ENCODE measurements at places on chromosomes 4 and X.

GRCh38 chr4:3442959-3443749, 1.4 kb downstream of the HGFAC start:
- DNase-seq = peak; percentile 95

DNA sequence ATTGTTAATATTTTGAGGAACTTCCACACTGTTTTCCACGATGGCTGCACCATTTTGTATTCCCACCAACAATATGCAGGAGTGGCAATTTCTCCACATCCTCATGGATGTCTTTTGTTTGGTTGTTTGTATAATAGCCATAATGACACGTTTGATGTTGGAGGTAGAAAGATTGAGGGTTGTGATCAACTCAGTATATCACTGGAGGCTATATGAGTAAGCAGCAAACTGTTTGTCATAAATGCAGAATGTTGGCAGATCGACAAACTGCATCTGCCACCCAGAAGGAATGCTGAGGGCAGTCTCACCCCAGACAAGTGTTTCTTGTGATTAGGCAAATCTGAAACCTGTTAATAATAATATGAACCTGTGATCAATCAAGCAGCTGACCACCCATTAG, 243.9 kb upstream of the WDFY3 start:
- DNase-seq = no peak

- DNase-seq = no peak
Measured at GRCh38 chrX:132505116-132505515, 16.3 kb upstream of the MBNL3 start.

GRCh38 chr4:82017680-82018079, 356.1 kb downstream of the HNRNPD start:
- DNase-seq = peak; percentile 36

DNA sequence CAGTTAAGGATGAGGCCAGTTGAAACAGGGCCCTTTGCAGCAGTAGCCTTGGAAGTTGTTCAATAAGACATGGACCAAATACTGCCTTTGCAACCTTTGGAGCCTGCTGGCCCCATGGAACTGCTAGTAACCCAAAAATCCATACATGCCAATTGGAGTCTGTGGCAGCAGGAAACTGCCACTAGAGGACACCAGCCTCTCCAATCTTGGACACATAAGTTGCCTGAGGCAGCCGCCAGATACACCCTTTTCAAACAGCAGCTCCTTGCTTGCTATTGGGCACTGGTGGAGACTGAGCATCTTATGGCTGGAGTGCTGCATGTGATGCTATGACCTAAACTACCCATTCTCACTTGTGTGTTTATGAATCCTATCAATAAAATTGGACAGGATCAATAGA, 14.8 kb upstream of the LAP3 start:
- no peak for DNase-seq

DNA sequence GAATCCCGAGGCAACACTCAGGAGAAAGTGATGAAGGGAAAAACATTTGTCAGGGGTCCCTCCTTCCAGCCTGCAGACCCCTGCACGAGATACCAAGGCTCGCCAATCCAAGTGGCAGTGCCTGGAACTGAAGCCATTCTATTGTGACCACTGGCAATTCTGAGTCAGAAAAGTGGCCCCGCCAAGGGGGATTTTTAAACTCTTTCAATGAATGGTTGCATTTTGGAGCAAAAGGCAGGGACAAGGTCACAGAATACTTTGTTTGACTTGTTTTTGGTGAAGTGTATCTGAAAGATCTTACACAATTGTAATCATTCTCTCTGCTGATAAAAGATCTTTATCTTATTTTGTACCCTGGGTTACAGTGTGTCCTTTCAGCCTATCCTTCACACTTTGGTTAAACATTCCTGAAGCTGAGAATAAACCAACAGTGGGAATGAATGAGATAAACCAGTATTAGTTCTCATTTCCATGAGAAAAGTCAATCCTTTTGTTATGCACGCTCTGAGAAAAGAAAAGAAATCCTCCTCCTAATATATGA, 115.9 kb upstream of the PDLIM3 start:
- no peak for DNase-seq

GRCh38 chr4:152112190-152112589, 351.4 kb upstream of the GATB start:
- no peak for DNase-seq

DNA sequence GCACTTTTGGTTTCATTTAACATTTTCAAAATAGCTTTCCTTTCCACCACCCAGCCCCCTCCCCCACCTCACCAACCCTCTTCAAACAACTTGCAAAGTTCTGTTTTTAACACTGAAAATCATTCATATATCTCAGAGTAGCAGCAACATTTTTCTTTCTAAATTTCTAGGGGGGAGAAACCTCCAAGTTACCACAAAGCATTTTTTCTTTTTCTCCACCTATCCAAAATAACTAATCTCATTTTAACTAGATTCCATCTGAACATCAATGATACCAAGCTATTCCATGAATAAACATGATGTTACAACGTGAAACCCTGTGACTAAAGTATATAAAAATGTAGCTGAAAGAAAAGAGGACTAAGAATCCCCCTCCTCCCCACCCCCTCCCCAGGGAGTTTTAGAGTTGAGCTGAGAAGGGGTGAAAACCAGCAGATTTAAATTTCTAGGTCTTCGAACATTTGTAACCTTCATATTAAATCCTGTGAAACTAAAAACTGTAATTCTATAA, 5.2 kb downstream of the LDB2 start:
- DNase-seq = no peak

GRCh38 chr4:169627307-169627706, 6.9 kb downstream of the CLCN3 start:
- DNase-seq = no peak

- DNase-seq = no peak
Measured at GRCh38 chr4:147327322-147327721, 153.6 kb upstream of the EDNRA start.

DNA sequence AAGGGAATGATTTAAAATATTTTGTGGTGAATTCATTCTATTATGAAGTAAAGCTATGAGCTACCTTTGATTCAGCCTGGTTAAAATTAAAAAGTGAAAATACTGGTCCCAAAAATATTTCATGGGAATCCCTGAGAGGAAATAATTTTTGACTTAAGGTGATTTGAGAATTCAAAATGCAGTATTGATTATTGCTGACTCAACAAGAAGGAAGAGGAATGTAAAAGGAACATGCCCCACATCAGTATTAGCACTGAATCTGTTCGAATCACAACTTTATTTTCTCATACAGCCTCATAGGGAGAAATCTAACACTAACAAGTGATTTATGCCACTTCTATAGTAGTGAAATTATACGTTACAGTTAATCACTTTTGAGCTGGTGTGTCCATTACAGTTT, 27.7 kb downstream of the EIF2S3 start:
- DNase-seq = no peak

DNA sequence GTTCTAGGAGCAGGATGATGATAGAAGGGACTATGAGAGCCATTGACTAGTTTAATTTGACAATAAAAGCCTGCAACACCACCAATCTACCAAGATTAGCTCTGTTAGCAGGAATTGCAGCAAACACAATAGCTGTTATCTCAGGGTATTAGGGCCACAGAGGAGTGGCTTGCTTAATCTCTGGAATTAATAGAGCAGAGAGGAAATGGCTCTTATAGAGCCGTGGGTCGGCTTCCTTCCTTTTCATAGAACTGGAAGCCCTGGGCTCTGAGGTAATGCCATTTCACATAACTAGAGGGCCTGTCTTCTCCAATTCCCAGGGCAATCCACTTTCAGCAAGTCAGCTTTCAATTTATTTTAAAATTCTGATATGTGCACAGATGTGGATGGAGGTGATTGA, 83.0 kb downstream of the MAMLD1 start:
- no peak for DNase-seq

DNA sequence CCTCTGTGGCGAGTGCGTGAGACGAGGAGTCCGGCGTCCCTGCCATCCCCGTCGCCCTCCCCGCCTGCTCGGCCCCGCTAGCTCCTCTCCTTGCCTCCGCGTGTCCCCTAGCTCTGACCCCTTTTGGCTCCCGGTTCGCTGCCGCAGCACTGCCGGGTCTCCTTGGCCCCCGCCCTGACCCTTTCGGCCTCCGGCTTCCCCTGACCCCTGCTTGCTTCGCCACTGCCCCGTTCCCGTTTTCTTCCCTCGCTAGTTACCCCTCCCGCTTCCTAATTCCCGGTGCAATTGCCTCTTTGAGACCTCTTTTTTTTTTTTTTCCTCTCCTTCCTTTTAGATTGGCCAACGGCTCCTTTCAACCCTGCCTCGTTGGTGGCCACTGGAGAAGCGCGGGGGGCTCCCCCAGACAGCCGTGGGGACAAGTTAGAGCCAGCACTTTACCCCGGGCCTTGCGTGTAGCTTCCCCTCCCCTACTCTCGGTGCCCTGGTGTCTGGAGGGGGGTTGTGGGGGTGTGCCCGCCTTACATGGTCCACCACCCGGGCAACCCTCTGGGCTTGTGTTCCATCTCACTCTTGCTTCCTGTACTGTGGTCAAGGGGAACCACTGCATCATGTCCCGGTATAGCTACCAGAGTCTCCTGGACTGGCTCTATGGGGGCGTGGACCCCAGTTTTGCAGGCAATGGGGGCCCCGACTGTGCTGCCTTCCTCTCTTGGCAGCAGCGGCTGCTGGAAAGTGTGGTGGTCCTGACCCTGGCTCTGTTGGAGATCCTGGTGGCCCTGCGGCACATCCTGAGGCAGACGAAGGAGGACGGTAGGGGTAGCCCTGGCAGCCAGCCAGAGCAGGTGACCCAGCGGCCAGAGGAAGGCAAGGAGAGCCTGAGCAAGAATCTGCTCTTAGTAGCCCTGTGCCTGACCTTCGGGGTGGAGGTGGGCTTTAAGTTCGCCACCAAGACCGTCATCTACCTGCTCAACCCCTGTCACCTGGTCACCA, 548 bp downstream of the TMEM164 start:
- DNase-seq = peak; percentile 15

- DNase-seq = no peak
Measured at GRCh38 chr4:57249083-57249482, 138.9 kb upstream of the IGFBP7 start.

DNA sequence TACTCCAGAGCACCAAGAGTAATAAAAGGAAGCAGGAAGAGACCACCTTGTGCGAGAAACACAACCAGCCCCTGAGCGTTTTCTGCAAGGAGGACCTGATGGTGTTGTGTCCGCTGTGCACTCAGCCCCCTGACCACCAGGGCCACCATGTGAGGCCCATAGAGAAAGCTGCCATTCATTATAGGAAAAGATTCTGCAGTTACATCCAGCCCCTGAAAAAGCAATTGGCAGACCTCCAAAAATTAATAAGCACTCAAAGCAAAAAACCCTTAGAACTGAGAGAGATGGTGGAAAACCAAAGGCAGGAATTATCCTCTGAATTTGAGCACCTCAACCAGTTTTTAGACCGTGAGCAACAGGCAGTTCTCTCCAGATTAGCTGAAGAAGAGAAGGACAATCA, 5.7 kb downstream of the TRIM75 start:
- no peak for DNase-seq

GRCh38 chrX:102978594-102978993, 41.5 kb downstream of the RAB40AL start:
- DNase-seq = no peak

DNA sequence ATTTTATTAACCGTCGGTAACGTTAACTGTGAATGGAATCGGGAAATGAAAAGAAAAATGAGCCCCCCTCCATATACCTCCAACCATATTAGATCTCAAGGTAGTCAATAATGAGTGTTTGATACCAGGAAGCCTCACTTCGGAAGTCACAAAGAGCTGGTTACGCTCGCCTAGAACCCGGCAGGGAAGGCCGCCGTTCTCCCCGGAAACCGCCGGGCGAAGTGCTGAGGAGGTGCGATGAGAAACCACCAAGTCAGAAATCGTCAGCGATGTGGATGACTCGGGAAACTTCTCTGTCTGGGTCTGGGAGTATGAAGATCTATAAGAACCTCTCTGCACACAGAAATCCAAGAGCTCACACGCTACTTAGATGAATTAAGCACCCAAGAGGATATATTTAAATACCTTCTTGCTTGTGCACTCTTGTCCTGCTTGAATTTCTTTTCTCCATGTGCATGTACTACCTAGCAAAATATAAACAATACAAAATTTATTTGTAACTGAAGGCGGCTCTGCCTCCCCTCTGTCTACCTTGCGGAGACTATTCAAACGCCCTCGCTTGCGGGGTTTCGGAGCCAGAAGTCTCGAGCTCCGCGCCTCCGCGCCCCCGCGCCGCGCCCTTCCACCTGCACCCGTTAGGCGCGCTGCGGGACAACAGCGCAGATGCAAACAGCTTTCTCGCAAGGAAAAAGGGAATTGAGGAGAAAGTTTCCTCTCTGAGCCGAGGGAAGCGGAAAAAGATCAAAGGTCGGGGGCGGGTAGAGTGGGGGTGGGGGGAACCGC, 17.8 kb downstream of the NKX6-1 start:
- DNase-seq = no peak

DNA sequence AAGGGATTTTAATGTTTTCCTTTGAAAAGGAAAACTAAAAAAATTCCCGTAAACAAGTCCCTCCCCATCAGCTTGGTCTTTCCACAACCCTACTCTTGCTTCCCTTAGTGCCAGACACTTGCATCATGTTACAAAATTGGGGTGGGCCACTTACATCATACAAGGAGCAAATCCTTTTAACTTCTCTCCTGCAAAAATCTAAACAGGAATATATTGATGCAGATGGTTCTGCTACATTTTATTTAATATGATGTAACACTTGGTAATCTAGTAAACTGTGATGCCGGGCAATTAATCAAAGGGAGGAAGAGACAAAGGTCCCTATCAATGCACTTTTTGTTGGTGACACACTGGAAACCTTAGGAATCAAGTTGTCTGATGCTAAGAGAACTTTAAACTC, 125.3 kb downstream of the UBE2K start:
- no peak for DNase-seq

DNA sequence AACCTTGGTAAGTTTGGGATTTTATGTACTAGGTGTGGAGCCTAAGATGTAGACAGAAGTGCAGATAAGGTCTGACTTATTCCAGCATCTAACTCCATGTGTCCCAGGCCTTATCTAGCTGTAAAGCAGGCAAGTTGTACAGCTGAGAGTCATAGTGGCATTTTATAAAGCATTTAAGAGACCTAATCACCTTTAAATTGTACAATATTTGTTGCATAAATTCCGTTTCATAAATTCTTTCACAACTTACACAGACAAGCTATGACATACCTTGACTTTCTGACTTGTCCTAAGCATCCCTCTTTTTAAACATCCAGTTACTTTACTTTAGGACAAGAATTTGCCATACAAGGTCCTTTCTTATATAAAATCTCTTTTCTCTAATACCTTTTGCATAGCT, 11.0 kb downstream of the SYAP1 start:
- DNase-seq = no peak

- no peak for DNase-seq
Measured at GRCh38 chr4:184403384-184403781, 71.0 kb downstream of the IRF2 start.

DNA sequence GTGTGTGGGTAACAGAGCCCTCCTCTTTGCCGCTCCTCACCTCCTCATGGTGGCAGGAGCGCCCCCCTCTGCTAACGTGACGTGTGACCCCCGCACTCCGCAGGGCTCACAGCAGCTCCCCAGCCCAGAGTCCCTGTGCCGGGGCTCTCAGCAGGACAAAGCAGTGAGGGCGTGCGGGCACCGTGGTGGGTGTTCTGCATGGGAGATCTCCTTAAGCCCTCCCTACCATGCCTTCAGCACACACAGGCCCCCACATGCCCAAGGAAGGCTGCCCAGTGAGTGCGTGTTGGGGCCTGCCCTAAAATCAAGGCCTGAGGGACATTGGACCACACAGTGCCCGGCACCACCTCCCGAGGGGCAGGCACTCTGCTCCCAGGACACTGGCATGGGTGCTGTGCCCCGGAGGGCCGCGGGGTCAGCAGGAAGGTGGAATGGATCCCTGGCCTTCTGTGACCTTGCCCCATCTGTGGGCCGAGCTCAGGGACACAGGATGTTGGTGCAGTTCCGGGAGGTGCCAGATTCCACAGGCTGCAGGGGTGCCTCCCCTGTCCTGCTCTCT, 10.1 kb downstream of the PSAPL1 start:
- no peak for DNase-seq

GRCh38 chrX:146396409-146396808, 413.2 kb upstream of the CXorf51B start:
- no peak for DNase-seq

All from GM13976 (cell line).